Esophagus squamous epithelium (tissue), 5 donors: ENCODE measurements at places on chromosomes 2 and 18. TPM values are rescaled to one million over a fixed set of nuclear protein-coding genes. Genes with fewer than 3 reads are reported as not detected.
A peak's percentile ranks its signal among the peaks of the same experiment; 100 is the strongest.

Gene UGT1A5
- total RNA-seq = 0.67 TPM

Gene SIX2
- total RNA-seq = 0.19 TPM

Gene SERPINB3
- 911 TPM for total RNA-seq

Gene PLCD4
- 3.9 TPM for total RNA-seq

Gene ANKRD30BL
- total RNA-seq = not detected

Gene HOXD3
- 2.9 TPM for total RNA-seq

Gene CACNB4
- 7.2 TPM for total RNA-seq

Gene FER1L5
- not detected for total RNA-seq

Gene PDIA6
- total RNA-seq = 131 TPM

Gene NAT8
- total RNA-seq = not detected

Gene CHN1
- 0.30 TPM for total RNA-seq

- H3K27ac ChIP-seq = no peak overlapping the region
- H3K36me3 ChIP-seq = no peaks in the 10 kb centered on the region
- no peaks in the 10 kb centered on the region for H3K4me1 ChIP-seq
- no peak for DNase-seq
Observed at GRCh38 chr2:171136024-171136423, 24.7 kb downstream of the TLK1 start.

DNA sequence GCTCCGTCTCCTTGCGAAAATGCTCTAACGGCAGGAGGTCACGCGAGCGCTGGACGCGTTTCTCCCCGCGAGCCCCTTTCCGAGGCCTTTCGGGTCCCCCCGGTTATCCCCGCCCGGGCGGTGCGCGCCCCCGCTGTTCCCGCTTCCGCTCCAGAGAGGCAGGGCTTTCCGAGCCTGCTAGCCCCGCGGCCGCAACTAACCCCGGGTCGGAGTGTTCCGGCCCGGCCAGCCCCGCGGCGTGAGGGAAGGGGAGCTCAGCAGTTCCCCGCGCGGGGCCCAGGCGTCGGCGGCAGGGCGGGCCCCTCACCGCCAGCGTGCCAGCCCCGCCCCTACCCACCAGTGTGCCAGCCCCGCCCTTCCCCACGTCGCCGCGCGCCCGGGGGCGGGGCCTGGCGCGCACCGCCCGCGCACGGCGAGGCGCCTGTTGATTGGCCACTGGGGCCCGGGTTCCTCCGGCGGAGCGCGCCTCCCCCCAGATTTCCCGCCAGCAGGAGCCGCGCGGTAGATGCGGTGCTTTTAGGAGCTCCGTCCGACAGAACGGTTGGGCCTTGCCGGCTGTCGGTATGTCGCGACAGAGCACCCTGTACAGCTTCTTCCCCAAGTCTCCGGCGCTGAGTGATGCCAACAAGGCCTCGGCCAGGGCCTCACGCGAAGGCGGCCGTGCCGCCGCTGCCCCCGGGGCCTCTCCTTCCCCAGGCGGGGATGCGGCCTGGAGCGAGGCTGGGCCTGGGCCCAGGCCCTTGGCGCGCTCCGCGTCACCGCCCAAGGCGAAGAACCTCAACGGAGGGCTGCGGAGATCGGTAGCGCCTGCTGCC, at the start of gene MSH6:
TSS of gene MSH6 (plus strand) at position 475 of the 815 bp plus-strand sequence. CDS start at position 564, 89 bp downstream.
- peaks cover 37% of the 10 kb centered on the region for H3K4me1 ChIP-seq
- H3K27me3 ChIP-seq = no peaks in the 10 kb centered on the region
- peak within 1 kb of the TSS; percentile 71 for H3K4me3 ChIP-seq
- H3K36me3 ChIP-seq = no peaks in the 10 kb centered on the region
- H3K27ac ChIP-seq = peak within 1 kb of the TSS; percentile 94

DNA sequence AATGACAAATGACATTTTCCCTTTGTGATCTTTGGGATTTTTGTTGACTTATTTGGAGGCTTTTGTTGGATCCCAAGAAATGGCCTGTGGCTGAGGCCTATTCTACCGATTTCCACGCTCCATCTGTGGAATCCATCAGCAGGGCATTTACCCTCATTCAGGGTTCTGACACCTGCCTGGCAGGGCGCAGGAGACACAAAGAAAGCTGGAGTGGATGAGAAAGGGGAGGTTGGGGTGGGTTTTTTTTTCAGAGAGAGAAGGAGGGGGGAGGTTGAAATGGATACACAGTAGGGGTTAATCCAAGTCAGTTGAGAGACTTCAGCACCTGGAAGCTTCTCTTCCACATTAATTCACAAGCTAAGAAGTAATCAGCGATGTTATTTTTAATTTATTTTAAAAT, 59.7 kb downstream of the PAX3 start:
- H3K27me3 ChIP-seq = peaks cover 18% of the 10 kb centered on the region
- no peak overlapping the region for H3K4me3 ChIP-seq
- no peaks in the 10 kb centered on the region for H3K36me3 ChIP-seq
- no peaks in the 10 kb centered on the region for H3K4me1 ChIP-seq
- no peak for DNase-seq

DNA sequence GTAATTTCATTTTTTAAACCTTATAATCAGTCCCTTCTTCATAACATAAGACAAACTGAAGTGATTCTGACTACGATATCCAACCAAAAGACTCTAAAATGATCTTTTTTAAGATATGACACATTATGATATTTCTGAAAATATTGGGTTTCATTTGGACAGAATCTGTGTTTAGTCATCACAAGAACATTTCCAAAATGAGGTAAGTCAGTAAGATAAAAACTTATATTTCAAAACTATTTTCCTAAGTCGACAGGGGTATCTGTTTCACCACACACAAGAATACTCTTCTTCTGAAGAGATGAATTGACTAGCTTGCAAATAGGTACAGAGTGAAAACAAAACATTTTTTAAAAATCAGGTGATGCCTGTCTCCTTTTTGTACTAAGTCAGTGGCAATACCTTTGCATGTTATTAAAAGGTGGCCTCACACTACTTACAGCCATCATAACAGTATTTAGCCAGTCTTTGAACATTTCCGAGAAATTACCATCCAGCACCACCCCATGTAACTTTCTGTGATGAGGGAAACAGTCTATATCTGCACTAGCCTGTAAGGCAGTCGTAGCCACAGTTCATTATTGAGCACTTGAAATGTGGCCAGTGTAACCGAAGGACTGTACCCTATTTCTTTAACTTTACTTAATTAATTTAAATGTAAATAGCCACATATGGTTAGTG, 13.5 kb downstream of the STK39 start:
- DNase-seq = no peak
- peaks cover 27% of the 10 kb centered on the region for H3K4me1 ChIP-seq
- no peak overlapping the region for H3K4me3 ChIP-seq

DNA sequence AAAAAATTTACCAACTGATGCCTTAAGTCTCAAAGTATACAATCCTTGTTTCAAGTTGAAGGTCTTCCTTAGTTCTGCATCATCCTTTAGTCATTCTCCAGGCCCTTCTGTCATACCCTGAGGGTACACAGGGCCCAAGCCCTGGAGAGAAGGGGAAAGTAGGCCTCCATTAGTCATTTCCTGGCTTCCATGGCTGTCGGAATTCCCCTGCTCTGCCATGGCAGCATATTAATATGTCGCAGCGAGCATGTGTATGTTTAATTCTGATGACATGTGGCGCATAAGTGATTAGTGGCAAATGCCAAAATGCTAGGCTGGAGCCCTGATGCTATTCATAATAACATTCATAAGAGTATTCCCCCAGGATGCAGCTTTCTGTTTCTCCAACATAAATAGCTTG, 22.1 kb downstream of the GPR39 start:
- no peaks in the 10 kb centered on the region for H3K27me3 ChIP-seq
- no peak for DNase-seq
- H3K4me3 ChIP-seq = no peak overlapping the region
- peaks cover 18% of the 10 kb centered on the region for H3K4me1 ChIP-seq

- H3K4me3 ChIP-seq = no peak overlapping the region
- no peak for DNase-seq
- H3K27ac ChIP-seq = no peak overlapping the region
- H3K4me1 ChIP-seq = peaks cover 18% of the 10 kb centered on the region
Observed at GRCh38 chr2:219476652-219477151, 22.0 kb upstream of the GMPPA start.

DNA sequence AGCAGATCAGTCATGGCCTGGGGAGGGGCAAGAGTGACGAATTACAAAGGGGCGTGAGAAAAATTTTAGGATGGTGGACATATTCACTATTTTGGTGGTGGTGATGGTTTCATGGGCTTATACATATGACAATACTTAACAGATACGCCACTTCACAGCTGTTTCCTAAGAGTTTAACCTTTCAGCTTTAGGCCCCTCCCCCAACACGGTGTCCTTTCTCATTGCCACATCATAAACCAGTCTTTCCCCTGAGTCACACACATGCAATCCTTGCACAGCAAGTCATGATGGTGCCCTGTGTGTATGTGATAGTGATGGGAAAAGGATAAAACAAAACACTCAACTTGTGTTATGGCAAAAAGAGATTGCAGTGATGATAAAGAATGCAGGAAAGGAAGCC, 47.6 kb upstream of the IL1R1 start:
- H3K27me3 ChIP-seq = no peaks in the 10 kb centered on the region
- no peak for DNase-seq
- no peaks in the 10 kb centered on the region for H3K36me3 ChIP-seq
- no peak overlapping the region for H3K27ac ChIP-seq
- no peak overlapping the region for H3K4me3 ChIP-seq
- H3K4me1 ChIP-seq = peaks cover 2% of the 10 kb centered on the region

DNA sequence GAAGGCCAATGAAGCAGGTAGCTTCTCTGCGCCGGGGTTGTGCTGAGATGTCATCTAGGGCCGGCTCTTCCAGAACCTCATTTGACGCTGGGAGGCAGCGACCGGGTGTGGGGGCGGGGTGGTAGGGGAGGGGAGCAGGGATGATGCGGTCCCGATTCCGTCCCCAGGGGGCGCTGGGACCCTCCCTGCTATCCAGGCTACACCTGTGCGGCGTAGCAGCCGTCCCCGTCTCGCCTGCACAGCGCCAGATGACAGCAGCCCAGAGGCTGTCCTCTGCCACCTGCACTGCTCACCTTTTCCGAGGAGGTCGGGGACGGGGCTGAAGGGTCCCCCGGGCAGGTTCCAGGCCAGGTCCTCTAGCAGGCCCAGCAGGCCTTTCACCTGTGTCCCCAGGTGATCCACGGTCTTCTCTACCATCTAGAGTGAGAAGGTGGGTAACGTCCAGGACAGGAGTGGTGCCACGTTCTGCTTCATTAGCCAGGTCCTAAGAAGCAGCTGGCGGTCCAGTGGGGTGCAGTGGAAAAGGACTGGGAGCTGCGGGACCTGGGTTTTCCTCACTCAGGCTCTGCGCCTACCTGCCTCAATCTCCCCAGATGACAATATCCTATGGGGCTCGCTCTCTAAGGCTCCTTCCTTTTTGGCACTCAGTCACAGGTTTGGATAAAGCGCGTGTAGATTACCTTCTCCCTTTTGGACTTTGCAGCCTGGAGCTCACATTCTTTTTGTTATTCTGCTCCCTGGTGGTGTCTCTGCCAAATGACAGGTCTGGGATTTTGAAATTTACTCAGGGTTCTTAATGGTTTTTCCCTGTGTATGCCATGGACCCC, 56.0 kb upstream of the RAB6C start:
- DNase-seq = no peak
- H3K27me3 ChIP-seq = no peaks in the 10 kb centered on the region
- H3K27ac ChIP-seq = no peak overlapping the region
- H3K4me1 ChIP-seq = peaks cover 4% of the 10 kb centered on the region
- H3K4me3 ChIP-seq = peak overlapping the region; percentile 12
- no peaks in the 10 kb centered on the region for H3K36me3 ChIP-seq

DNA sequence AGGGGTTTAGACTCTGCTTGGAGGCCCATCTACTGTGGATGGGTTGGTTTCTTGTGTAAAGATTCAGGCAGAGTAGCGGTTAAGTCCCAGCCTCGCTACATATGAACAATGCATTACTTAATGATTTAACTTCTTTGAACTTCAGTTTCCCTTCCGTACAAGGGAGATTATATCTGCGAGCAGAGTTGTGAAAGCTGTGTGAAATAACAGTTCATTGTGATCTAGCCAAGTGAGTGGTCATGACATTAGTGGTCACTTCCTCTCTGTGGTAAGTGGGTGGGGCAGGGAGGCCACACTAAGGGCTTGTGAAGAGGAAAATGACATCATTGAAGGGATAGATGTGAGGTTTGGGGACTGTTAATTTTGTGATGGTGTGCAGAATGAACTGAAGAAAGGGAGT, 14.1 kb upstream of the MEX3C start:
- H3K4me1 ChIP-seq = no peaks in the 10 kb centered on the region
- H3K4me3 ChIP-seq = no peak overlapping the region
- no peaks in the 10 kb centered on the region for H3K27me3 ChIP-seq
- H3K36me3 ChIP-seq = no peaks in the 10 kb centered on the region
- peak; percentile 1 for DNase-seq

GRCh38 chr2:204315236-204315662, 230.0 kb upstream of the PARD3B start:
- peaks cover 3% of the 10 kb centered on the region for H3K4me1 ChIP-seq
- H3K27me3 ChIP-seq = no peaks in the 10 kb centered on the region
- DNase-seq = no peak
- H3K4me3 ChIP-seq = no peak overlapping the region
- H3K36me3 ChIP-seq = no peaks in the 10 kb centered on the region
- H3K27ac ChIP-seq = no peak overlapping the region

- no peak for DNase-seq
- H3K4me3 ChIP-seq = no peak overlapping the region
- no peaks in the 10 kb centered on the region for H3K4me1 ChIP-seq
- H3K27ac ChIP-seq = no peak overlapping the region
- H3K36me3 ChIP-seq = no peaks in the 10 kb centered on the region
- H3K27me3 ChIP-seq = peaks cover 4% of the 10 kb centered on the region
Observed at GRCh38 chr2:223513771-223514455, 88.2 kb downstream of the SCG2 start.

DNA sequence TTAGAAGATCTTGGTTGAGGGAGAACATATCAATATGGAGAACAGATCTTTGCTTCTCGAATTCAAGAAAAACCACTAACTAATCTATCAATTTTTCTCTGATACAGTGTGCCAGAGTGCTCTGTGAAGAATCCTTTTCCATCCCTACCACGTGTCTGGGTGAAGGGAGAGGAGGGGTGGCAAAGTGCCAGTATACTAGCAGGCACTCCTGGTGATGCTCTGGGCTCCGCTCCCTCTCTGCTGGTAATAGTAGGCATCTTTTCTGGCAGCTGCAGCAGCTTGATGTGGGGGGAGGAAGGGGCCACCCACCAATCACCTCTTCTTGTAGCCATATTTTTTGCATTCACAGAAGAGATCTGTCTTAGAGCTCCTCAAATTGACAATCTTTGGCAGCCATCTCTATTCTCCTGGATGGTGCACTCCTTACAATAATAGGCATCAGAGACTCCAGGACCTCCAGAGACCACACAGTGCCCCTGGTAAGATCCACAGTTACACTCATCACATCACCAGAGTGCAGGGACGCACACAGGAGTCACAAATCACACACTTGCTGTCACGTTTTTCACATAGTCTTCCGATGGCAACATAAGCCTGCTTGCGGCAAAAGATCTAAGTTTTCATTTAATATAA, 15.7 kb downstream of the STK39 start:
- peaks cover 21% of the 10 kb centered on the region for H3K4me1 ChIP-seq
- no peaks in the 10 kb centered on the region for H3K27me3 ChIP-seq
- H3K36me3 ChIP-seq = no peaks in the 10 kb centered on the region
- no peak overlapping the region for H3K27ac ChIP-seq

DNA sequence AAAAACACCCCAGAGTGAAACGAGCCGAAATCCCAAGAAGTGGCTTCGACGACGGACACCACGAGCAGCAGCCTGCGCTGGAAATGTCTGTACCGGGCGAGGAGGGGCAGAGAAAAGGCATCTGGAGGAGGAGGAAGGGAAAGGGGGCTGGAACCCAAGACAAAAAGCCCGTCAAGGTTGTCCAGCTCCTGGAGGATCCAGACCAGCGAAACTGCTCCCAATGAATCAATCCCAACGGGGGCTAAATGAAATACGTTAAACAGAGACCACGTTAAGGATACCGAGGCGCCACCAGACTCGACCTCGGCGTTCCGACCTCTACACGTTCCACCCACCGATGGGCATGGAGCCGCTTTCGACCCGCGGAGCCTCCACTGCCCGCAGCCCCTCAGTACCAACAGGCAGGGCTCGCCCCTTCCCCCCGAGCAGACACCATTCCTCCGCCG, 400 bp downstream of the CCDC88A start:
- peak overlapping the region; percentile 60 for H3K4me3 ChIP-seq
- no peak for DNase-seq
- H3K36me3 ChIP-seq = no peaks in the 10 kb centered on the region
- peak overlapping the region; percentile 77 for H3K27ac ChIP-seq
